ENCODE measurements at places on chromosomes 3 and 15. TPM values are rescaled to one million over a fixed set of nuclear protein-coding genes. Genes with fewer than 3 reads are reported as not detected.

POPDC2 gene
- polyA plus RNA-seq, result 1.9 TPM

TICRR gene
- 2.4 TPM for polyA plus RNA-seq

CPN2 gene
- polyA plus RNA-seq, result not detected

BMF gene
- 8.3 TPM for polyA plus RNA-seq

SAMMSON gene
- not detected for polyA plus RNA-seq

BUB1B gene
- polyA plus RNA-seq, result 16.6 TPM

TEX55 gene
- polyA plus RNA-seq, result not detected

CLCN2 gene
- polyA plus RNA-seq, result 1.6 TPM

ZDHHC23 gene
- 2.5 TPM for polyA plus RNA-seq

MAN2A2 gene
- polyA plus RNA-seq, result 7.2 TPM

DNA sequence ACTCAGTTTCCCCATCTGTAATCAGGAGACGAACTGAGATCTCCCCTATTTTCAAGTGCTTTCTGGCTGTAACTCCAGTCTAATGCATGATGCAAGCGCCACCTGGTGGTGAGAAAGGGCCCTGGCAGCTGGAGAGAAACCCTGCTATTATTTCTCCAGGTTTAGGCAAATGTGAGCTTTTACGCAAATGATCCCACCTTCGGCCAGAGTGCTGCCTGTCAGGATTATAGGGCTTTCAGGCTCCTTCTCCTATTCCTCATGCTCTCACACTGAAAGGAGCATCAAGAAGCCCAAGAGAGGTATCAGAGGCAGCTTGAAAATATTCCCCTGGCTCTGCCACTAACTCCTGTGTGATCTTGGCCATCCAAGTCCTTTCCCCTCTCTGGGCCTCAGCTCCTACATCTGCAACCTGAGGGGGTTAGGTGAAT, 93.9 kb upstream of the RASGRF1 start:
- no peak for DNase-seq

DNA sequence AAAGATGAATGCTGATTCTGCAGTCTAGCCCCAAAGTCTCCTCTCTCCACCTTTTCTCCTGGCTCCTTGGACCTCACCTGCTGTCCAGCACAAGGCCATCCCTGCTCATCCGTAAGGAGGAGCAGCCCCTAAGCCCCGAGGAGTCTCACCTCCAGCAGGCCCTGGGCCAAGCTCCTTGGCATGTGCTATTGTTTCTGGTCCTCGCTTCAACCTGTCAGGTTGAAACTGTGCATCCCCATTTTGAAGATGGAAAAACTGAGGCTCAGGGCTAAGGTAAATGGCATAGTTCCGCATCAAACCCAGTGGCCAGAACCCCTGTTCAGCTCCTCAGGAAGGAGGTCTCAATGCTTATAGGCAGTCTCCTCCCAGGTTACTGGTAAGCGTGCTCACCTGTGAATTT, 26.1 kb downstream of the CHDH start:
- DNase-seq, result no peak

DNA sequence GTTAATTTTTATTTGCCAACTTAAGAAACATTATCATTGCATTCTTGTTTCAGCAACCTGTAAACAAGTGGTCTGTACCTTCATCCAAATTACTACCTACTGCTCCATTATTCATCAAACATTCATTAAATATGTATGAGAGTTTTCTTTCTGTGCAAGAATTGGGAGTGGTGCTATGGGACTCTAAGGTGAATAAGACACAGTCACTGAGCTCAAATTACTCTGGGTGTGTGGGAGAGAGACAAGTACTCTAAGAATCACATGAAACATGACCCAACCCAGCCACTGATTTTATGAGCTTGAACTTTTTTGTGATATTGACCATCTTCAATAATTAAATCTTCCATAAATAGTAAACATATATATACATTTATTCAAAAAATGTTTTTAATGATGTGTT, 227.2 kb upstream of the TP63 start:
- DNase-seq, result no peak

- DNase-seq, result no peak
Observed at GRCh38 chr3:66317750-66318376, 97.1 kb downstream of the SLC25A26 start.

GRCh38 chr3:31622636-31623288, 90.0 kb downstream of the STT3B start:
- no peak for DNase-seq

DNA sequence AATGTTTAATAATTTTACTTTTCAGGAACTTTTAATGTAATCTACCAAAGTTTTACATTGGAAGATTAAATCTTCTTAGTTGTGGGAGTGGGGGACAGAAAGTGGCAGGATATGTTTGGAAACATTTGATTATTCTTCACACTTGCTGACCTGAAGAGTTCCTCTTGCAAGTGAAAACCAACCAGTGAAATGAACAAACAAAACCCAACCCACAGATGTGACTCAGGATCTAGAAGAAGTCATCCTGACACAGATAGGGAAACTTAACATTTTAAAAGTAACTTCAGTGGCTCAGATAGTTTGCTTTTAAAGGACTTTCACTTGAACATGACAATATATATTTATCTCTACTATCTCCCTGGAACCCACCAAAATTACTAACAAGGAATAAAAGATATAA, 55.4 kb downstream of the ASTE1 start:
- no peak for DNase-seq

GRCh38 chr3:194285024-194285849, 65.9 kb downstream of the CPN2 start:
- no peak for DNase-seq

DNA sequence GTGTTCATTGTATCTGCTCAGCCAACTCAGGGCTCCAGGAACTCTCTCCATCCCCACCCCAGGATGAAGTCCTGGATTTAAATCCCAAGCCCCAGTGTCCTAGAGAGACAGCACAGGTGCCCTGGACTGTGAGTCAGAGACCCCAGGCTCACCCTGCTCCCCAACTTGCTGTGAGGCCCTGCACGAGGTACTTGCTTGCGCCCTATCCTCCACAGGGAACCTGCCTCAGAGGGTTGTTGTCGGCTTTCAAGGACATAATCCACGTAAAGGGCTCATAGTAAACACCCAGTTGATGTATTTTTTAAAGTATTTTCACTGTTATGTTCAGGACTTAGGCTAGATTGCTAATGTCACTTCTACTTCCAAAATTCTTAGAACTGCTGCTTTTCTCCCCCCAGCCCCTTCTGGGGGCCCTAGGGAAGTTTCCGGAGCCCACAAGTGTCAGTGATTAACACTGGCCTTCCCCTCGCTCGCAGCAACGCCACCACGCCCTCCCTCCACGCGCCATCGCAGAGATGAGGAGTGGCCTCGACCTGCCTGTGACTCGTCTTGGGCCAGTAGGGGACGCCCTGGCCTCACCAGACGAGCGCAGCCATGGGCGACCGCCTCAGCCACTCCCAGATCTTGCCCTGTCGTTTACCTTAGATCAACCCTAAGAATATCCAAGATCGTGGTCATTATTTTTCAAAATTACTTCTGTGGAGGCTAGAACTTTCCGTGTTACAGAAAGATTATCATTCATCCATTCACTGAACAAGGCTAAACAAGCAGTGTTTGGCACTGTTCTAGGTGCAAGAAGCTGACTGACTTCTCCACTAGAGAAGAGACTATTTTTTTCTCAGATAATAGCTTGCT, 6.0 kb upstream of the SRP14 start:
- no peak for DNase-seq

DNA sequence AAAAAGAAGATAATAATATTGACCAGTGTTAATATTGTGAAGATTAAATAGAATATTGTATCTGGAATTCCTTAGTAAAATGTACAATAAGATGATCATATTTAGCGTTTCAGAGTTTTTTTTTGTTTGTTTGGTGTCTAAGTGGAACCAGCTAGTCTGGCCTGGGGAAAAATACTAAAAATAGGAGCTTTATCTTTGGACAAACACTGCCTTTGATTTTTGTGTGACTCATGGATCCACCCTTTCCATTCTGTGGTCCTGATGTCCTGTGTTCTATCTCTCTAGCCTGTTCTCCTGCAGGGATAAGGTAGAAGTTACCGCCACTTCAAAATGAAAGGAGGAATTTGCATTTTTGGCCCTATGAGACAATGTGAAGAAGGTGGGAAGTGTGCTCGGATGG, 79.7 kb upstream of the CRBN start:
- DNase-seq, result no peak

DNA sequence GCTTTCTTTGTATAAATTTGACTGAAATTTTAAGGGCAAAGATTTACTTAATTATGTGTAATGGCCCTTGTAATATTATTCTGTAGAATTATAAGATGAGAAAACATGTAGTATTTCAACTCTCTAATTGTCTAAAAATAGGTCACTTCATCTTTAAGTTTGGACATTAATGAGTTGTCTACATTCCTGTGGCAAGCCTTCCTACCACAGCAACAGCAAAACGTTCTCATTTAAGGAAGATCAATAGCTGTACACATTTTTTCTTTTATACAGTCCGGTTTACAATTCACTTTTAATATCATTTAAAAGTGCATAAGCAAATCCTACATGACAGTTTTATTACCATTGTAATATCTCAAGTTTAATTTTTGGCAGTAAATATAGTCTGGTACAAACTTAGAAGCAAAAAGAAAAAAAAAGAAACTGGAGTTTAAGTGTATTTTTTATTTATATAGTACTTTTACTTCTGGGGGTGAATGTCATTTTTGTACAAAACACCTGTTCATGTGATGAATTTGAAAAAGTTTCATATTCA, 501.8 kb downstream of the ZPLD1 start:
- no peak for DNase-seq

DNA sequence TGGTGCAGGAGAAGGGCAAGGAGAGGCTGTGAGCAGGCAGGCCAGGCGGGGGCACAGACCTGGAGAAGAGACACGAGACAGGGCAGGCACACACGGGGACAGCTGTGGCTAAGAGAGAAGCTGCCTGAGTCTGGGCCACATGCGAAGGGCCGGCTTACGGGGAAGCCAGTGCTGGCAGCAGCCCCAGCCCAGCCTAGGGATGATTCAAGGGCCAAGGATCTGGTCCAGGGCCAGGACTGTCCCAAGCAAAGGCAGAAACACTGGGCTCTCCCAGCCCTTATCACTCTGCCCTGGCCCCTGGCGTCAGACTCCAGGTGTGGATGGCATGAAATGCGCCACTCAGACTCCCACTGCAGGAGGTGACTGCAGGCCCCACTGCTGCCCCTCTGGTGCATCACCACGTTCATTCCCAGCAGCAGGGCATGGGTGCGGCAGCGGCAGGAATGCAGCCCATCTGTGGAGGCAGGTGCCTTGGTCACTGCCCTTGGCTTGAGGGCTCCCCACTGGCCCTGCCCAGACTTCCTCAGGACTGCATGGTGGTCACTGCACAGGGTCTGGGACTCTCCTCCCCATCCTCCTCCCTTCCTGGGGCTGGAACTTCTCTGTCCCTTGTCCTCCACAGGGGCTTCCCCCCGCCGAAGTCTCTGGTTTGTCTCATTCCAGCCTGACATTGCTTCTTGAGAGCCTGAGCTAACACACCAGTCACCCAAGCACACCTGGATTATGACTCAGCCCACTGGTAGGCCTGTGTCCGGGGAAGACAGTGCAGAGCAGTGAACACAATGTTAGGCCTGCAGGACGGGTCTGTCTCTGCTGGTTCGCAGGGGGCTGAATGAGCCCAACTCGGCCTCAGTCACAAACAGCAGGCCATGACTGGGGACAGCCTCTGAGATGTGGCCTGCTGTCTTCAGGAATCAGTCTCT, 69.3 kb downstream of the TBC1D2B start:
- no peak for DNase-seq

- no peak for DNase-seq
Observed at GRCh38 chr15:58779554-58779953, 8.5 kb downstream of the MINDY2 start.

DNA sequence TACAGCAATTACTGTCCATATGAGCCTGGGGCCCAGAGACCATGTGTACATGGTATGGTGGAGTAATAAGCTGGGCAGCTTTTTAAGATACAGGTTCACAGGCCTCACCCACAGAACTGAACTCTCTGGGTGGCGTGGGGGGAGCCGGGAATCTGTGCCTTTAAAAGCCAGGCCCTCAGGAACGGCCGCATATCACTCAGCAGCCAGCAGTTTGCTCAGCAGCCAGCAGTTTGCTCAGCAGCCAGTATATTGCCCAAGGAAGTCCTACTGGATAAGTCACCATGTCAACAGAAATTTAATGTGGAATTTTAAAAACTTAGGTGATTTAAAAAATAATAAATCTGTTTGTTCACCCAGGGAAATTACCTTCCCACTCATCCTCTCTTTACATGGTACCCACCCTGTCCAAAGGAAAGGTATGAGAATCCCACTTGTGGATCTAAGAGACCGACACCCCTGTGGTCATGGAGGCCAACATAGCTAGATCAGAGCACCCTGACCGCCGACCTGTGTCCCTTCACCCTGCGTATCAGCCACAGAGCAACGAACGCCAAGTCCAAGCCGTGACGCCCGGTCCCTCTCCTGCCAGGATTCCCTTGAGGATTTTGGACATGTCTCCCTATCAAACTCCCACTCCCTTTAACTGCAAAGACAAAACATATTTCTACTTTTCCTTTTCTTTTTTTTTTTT, 95.7 kb upstream of the CHRM5 start:
- no peak for DNase-seq

GRCh38 chr15:55799291-55800212, 56.6 kb upstream of the PRTG start:
- no peak for DNase-seq

DNA sequence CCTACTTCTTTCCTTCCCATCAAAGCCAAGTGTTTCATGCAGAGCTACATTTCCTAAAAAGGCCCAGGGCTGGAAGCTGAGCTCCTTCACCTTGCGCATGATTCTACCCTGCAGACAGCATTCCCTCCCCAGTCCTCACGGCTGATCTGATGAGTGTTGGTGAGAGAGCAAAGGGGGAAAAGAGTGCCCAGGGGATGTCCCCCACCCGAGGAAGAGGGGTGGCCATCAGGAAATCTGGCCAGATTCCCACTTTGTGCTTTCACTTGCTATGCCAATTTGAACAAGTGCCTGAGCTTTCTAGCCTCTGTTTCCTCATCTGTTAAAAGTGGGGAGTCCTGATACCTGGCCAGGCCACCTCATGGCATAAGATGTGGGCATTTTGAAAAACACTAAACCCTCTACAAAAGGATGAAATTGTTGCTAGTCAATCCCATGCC, 231.0 kb upstream of the TLE3 start:
- DNase-seq, result no peak

GRCh38 chr15:32641517-32642059, at the start of gene SCG5:
SCG5 (plus strand) TSS chr15:32641710; CDS start chr15:32643593, 1,883 bp downstream.
- DNase-seq, result no peak

- DNase-seq, result no peak
Observed at GRCh38 chr3:191070201-191070600, 128.8 kb upstream of the OSTN start.

DNA sequence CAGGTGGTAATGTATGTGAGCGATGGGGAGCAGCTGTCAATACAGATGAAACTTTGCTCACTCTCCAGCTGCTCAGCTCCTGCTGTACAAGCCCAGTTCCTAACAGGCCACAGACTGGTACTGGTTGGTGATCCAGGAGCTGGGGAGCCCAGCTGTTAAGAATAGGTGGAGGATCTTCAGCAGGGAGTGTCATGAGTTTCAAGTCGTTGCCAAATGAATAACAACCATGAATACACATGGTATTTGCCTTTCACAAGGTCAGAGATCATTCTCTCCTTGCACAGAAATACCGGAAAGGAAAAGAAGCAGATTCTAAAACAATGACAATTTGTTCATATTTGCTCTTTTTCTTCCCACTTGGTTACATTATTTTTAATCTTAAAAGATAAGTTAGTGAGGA, 5.1 kb downstream of the PLSCR1 start:
- no peak for DNase-seq

- no peak for DNase-seq
Observed at GRCh38 chr3:10781981-10782380, 34.0 kb upstream of the SLC6A11 start.

GRCh38 chr3:153221748-153222162, 59.7 kb downstream of the RAP2B start:
- DNase-seq, result peak; percentile 81

All from BJ (cell line).